ENCODE measurements at places on chromosomes 3 and 15. TPM values are rescaled to one million over a fixed set of nuclear protein-coding genes. Genes with fewer than 3 reads are reported as not detected.

DNA sequence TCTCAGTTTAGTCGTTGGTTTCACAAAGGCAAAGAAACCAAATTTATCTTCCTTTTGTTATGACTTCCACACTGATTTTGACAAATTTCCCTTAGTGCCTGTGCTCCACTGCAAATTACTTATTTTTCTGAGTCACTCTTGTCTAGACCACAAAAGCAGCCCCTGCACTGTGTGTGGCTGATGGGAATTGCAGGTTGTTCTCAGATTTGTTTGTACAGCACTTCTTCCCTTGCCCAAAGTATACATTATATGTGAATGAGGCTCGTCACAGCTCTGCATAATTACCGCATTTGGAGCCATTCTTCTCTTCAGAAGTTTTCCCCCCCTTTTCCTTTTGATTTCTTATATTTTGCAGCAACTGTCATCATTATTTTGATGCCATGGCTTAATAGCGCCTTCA is 354.2 kb upstream of the IL12A start:
- DNase-seq = no peak

DNA sequence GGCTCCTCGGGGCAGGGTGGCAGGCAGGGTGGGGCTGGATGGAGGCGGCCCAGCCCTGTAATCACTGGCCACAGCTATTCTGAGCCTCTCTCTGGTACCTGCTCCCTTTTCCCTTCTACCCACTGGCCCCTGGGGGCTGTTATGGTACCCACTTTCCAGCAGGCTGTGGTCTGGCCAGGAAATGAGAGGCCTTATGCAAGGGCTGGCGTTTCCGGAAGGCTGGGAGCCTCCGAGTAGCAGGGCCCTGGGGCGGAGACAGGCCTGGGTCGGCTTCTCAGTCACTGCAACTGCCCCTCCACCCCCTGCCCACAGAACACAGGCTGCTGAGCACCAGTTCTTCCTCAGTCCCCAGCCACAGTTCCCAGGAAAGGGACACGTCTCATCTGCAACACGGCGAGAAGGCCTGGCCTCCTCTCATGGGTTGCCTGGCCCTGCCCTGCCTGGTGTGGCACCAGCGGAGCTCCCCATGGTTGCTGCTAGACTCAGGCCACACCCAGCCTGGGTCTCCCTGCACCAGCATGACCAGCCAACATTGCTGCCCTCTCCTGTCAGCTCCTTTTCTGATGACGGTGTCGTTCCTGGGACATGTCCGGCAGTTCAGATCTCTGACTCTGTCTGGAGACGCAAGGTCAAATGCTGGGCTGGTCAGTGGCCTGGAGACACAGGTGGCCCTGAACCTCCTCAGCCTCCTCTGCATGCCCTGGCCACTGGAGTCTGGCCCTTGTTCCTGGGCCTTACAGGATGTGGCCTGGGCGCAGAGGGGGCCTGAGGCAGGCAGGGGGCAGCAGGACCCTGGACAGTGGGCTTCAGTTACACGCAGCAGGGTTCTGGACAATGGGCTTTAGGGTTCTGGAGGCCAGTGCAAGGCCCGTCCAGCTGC is 6.5 kb downstream of the CHST13 start:
- DNase-seq = no peak

- no peak for DNase-seq
These were observed 9.1 kb upstream of the USP3 start for GRCh38 chr15:63495343-63495742.

GRCh38 chr3:65751123-65751700 is 287.5 kb downstream of the MAGI1 start:
- DNase-seq = no peak

Gene AGTR1
- 0.90 TPM for total RNA-seq

Gene PAK6
- total RNA-seq = 7.8 TPM
